Fibroblast of skin of right biceps (primary cell): ENCODE measurements at places on chromosomes 11 and 22.
A peak's percentile ranks its signal among the peaks of the same experiment; 100 is the strongest.

DNA sequence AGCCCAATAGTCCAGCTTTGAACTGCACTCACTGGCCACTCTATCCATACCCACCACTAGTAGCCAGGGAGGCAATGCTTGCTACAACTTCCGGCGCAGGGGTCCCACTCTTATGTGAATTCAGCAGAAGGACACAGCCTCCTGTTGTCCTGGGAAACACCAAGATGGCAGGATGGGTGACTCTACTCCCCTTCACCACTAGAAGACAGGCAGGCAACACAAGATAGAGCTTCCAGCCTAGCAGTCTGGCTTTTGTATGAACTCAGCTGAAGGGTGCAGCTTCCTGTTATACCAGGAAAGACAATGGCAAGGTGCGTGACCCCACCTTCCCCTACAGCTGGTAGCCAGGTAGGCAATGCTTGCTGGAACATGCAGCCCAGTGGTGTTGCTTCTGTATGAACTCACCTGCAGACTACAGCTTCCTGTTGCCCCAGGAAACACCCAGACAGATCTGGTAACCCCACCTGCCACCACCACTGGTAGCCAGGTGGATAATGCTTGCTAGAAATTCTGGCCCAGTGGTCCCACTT, 205.2 kb upstream of the KIRREL3 start:
- DNase-seq = no peak

DNA sequence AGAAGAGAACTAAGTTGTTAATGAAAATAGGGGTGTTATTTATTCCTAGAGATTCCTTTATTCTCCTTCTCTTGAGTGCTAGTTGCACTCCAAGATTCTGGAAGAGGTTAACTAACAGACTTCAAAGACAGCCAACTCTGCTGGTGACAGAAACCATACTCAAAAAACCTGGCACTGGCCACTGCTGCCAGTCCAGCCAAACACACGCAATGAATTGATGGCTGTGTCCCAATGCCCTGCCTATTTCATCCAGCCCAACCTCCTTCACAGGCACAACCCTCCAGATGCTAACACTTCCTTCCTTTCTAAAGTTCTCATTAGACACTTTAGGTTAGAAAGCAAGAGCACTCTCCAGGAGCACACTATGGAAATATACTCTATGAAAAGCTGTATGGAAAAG, 150.8 kb upstream of the C11orf58 start:
- no peak for DNase-seq

DNA sequence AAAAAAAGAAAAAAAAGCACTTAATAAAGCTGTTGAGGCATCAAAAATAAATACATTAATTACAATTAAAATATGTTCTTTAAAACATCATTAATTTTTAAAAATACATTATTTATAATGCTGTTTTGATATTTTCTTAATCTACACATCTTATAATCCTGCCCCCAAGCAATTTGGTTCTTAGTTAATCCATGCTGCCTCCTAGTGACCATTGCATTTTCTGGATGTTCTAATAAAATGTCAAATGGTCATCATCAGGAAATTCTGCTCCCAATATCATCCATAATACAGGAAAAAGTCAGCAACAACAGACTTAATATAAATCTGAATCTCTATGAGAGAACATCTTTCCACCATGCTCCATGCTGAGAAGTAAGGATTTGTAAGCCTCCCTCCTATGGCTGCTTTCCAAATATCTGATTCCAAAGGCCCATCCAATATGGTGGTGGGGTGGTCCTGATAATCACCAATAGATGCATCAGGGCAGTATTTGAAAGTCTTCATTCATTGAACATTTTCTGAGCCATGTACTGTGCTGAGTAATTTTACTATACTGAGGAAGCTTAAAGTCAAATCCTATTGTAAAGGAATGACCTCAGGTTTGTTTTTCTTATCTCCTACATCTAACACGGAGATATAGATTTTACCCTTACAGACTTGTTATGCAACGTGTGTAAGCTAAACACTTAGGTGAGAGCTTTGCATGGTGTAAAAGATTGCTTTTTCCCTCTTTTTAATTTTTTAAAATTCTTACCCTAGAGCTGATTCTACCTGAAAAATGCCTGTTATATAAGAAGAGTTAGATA, 124.7 kb upstream of the BMAL1 start:
- peak; percentile 23 for DNase-seq

- DNase-seq = peak; percentile 59
Measured at GRCh38 chr11:30917859-30918478, 331.8 kb upstream of the MPPED2 start.

DNA sequence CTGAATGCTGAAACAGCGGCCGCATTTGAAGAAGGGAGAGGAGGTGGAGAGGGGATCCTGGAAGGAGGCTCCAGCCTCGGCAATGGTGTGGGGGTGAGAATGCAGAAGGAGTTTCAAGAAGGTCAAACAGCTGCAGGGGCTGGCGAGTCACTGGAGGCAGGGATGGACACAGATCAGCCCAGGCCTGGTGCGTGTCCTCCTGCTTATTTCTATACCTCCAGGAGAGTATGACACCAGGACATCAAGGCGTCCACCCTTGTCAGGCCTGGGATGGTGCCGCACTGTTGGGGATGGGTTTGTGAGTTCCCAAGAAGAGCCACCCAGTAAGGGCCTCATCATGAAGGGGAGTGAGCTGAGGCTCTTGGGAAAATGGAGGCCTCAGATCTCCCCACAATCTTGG, 23.1 kb downstream of the IGLL1 start:
- DNase-seq = no peak

GRCh38 chr11:5891216-5891800, 1.7 kb upstream of the OR52E5 start:
- DNase-seq = peak; percentile 3

DNA sequence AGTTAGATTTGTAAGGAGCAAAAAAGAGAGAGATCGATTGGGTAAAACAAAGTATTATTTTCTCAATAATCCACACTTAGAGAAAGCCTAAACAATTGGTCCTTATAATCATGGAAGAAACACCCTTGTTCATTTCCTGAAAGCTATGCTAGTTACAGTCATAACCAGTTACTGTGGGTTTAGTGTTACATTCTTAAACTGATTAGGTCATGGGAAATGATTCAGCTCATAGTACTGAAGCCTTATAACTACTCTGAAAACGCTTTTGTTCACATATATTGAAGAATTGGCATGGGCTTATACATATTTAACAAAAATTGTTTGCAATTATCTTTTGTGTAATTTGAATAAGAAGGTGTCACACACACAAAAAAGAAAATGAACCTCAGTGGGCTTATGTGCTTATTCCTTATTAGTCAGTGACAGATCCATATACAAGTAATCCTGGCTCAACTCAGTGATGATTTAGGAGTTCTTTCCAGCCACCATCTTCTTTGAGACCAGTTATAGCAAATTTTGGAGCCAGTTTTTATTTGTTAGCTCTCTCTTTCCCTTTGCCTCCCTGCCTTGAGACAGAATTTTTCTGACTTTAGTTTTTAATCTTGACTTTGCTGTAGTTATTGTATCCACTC, 198.5 kb upstream of the CTSC start:
- DNase-seq = peak; percentile 92

GRCh38 chr11:65780770-65781151, at the start of gene AP5B1:
AP5B1 (minus strand) TSS chr11:65780976; CDS start chr11:65780591, 385 bp downstream.
- peak; percentile 63 for DNase-seq

GRCh38 chr11:65782816-65783228, 2.0 kb upstream of the AP5B1 start:
- no peak for DNase-seq

DNA sequence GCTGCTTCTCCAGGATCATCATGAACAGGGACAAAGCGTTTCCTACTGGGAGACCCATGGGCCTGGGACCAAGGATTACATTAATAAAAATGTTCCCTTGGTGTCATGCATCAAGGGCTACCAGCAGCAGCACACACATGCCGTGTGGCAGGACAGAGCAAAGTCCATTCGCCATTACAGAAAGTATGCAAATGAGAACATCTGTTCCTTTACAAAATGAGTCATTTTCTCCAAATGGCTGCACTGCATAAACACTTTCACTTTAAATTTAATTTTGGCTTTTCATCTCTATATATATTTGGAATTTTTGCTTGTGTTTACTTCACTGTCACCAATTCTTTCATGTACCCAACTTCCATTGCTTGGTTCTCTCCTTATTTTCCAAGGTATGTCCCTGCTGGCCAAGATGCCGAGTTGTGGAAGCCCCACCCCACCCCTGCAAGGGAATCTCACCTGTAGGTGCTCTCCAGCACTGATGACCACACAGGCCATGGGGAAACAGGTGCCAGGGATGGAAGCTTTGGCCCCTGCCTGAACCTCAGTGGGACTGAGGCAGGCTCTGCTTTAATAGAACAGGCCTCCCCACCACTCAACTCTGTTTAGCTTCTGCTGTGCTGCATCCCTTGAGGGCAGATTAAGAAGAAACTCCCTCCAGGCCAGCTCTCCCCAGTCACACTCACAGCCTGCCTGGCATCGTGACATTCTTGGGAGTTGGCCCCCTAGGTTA, 15.6 kb upstream of the GNAZ start:
- no peak for DNase-seq

GRCh38 chr22:24335496-24335895, 64.9 kb downstream of the SPECC1L start:
- DNase-seq = no peak

GRCh38 chr11:129319751-129320150, 55.9 kb upstream of the BARX2 start:
- no peak for DNase-seq

- DNase-seq = peak; percentile 74
Measured at GRCh38 chr11:69588270-69588669, 52.7 kb upstream of the CCND1 start.

DNA sequence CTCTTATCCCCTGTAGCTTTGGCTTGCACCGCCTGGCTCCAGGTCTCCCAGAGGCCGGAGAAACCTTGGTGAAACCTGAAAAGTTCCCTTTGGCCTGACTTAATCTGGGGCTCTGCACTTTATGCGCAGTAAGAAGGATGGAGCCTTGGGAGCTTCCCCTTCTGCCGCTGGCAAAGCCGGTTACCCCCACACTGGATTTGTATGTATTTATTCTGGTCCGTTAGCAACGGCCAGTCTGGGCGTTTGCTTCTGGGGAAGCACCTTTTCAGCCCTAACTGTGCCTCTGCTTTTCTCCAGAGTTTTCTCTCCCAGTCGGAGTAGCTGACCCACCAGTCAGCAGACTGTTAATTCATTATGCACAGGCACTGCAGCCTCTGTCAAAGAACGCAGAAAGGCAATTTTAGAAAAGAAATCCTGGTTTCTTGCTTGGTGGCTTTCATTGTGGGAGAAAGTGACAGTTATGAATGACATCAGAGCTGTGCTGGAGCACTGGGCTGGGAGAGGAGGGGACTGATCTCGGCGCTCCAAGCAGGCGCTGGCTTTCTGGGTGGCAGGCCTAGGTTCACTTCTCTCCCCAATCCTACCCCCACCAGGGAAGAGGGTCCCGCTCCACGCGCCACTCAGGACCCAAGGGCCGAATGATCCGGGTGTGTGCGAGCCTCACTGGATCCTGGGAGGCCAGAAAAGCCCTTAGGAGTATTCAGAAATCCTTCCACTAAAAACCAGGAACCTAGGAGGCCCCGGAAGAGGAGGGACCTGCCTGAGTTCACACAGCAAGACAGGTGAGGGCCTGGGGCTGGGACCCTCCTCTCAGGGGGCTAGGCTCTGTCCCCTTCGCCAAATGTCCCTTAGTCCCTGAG, 70.2 kb downstream of the RTL6 start:
- DNase-seq = no peak

- DNase-seq = peak; percentile 89
Measured at GRCh38 chr11:94185416-94186084, 56.9 kb downstream of the PANX1 start.

DNA sequence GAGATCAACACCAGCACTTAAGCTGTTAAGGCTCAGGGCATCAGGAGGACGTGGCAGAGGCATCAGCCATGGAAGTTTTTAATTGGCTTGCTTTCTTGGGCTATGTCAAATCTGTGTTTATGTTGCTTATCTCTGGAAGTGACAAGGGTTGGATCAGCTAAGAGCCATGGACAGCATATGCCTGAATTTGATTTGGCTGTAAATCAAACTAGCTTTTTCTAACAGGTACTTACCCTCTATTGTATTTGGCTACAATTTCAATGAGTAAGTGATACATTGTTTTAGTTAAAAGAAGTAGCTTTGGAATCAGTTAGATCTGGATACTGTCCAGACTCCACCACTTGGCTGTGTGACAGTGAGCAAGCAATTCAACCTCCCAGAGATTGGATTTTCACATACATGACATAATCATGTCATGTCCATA, 936.6 kb downstream of the OPCML start:
- DNase-seq = peak; percentile 77

DNA sequence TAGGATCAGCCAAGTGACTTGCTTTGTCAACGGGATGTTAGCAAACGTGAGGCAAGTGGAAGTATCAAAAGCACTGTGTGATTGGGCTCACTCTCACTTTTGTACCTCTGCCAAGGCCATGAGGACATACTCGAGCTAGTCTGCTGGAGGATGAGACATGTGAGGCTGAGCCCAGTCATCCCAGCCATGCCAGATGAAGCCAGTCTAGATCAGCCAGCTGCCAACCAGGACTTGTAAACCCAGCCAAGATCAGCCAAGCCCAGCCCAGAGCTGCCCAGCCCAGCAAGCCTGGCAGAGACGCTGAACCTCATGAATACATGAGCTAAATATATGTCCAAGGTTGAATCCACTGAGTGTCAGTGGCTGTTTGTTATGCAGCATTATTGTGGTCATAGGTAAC, 369.7 kb downstream of the MN1 start:
- DNase-seq = no peak

DNA sequence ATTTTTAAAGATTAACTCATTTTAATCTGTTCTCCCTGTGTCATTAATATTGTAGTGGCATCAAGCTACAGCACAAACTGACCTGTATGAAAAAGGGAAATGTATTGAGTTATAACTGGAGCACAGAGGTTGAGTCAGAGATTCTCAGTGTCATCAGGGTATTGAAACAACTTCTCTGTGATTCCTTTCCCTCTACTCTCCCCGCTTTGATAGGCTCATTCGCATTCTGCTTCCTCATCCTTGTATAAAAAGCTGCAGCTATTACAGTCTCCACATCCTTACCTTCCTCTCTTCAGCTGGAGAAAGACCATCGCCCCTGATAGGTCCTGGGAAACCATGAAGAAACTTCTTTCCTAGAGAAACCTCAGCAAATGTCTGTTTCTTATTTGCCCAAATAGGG, 90.0 kb downstream of the BDNF start:
- DNase-seq = no peak

DNA sequence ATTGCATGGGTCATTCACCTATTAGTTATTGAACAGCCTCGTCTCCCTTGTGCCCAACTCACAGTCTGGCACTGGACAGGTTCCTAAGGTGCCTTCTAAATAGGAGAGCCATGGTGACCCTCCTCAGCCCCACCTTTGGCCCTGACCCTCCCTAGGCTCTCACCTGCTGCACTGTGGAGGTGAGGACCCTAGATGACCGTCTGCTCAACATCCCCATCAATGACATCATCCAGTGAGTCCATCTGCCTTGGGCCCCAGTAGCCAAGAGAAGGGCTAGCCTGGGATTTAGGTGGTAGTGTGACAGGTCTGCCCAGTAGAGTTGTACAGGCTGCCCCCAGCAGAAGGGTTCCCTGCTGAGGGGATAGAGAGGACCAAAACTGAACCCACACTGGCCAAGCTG, 13.6 kb downstream of the UCP2 start:
- DNase-seq = no peak

DNA sequence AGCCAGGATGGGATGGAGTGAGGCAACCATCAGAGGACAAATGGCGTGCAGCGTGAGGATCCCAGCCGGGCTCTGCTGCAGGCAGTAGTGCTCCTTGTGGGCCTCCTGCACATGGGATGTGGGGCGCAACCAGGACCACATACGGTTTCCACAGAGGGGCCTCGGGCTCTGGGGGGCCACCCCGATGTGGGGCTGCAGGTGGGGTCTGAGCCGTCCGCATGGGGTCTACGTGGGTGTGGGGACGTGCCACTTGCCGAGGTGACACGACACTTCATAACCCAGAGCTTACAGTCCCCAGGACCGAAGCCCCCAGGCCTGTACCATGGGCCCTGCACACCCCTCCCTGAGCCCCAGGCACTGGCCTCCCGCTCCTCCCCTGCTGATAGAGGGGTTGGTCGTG, 10.8 kb downstream of the TTLL8 start:
- no peak for DNase-seq
